Left renal cortex interstitium (tissue), 4 donors: ENCODE measurements at places on chromosomes 5 and 9. TPM values are rescaled to one million over a fixed set of nuclear protein-coding genes. Genes with fewer than 3 reads are reported as not detected.

DNA sequence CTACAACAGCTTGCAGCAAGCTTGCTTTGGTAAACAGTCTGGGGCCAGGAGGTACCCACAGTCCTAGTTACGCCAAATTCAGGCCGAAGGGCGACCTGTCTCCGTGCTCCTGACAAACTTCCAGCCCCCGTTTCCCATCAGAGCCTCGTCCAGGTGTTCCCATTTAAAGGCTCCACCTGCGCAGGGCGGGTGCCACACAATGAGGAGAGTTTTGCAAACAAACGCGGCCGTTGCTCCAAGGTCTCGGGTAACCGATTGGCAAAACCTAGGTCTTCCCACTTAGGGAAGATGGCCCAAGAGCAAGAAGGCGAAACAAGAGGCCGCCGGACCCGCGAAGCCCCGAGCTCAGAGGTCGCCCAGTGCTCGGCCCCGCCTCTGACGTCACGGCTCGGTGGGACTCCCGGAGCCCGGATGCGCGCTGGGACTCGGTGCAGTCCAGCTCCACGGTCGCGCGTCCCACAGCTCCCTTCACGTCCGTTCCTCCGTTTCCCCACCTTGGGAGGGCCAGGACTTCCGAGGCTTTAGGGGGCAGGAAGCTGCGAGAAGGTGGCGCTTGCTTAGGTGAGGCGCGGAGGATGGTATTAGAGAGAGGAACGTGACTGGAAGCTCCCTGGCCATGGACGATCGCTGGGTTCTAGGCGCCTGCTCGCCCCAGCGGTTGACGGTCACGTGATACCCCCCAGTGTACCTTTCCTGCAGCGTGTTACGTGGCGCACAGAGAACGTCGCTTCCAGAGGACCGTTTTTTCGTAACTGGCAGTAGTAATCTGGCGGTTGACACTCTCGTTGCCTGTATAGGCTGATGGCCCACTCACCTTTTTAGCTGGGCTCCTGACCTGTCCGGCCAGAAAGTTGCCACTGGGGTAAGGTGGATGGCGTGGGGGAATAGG is 41.8 kb upstream of the KDM4C start:
- no peak for DNase-seq

DNA sequence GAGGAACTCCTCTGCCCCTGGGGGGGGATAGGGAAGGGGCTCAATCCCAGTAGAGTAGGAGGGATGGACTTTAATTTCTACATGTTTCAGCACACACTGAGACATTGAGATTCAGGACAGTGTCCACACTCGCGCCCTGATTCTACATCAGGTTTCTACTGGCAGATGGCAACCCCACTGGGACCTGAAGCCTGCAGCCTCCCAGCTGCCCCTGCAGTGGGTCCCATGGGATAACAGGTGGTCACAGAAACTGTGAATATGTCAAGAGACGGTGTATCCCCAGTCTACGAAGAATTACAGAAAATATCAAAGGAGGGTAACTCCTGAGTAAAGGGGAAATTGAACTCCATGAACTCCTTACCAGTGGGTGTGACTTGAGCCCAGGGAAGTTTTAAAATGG is 2.4 kb upstream of the TERT start:
- no peak for DNase-seq

SPINK6 gene
- not detected for polyA plus RNA-seq

DNA sequence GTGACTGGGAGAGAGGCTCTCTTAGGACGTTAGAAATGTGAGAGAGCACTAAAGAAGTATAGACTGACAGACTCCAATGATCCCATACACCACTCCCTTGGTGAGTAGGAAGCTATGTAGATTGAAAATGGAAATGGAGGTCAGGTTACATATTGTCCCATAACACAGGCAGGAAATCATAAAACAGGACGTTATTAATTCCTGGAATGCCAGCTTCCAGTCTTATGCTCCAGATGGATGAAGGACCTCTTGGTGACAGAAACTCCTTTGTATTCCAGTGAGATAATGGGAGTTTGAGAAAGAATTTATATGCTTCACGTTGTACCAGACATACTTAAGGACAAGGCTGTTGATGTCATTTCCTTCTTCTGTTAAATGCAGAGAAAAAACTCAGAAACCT is 338.2 kb upstream of the ITGA1 start:
- no peak for DNase-seq

- DNase-seq: no peak
Measured at GRCh38 chr5:148816357-148816756, 10.1 kb upstream of the ADRB2 start.

DNA sequence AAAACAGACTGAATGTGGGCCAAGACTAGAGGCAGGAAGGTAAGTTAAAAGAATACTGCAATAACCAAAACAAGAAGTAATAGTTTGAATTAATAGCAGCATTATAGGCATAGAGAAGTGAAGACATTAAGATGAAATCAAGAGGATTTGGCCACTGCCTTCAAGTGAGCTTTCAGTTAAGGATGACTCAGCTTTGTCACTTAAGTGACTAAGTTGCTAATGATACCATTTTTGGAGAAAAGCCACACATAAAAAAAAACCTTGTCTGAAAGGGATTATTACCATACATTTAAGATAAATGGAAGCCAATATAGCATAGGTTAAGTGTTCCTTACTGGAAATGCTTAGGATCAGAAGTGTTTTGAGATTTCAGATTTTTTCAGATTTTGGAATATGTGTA is 57.0 kb downstream of the ECPAS start:
- no peak for DNase-seq

- DNase-seq: no peak
Measured at GRCh38 chr5:61332851-61333320, 828 bp downstream of the ZSWIM6 start.

GRCh38 chr9:34576597-34577399 is 12.7 kb downstream of the CNTFR start:
- DNase-seq: no peak

GRCh38 chr5:52892242-52892878 is 96.8 kb upstream of the ITGA2 start:
- DNase-seq: no peak

DNA sequence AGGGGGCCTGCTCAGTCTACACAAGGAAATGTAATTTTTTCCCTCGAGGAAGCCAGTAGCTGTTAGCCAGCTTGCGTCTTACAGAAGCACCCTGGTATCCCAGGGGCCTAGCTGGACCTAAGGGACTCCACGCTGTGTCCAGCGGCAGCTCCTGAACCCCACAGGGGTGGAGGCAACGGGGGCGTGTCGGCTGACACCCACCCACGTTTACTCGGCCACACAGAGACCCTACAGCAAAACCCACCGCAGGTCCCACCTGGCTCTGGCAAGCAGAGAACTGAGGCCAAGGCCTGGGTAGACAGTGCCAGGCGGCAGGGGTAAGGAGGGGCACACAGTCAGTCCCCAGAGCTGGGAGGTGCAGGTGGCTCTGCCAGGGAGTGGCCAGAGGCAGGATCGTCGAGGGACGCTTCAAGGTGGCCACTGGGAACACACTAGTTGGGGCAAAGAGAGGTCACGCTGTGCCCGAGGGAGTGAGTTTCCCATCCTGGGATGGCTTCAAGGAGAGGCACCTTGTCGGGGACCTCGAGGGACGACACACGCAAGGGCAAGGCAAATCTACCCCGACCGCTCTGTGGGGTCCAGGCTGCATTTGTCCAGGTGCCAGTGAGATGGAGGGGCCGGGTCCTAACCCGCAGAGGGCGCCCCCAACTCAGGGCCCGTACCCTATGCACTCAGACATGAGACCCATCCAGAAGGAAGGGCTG is 20.7 kb downstream of the BRD3OS start:
- no peak for DNase-seq

BTNL3 gene
- polyA plus RNA-seq: not detected

DNA sequence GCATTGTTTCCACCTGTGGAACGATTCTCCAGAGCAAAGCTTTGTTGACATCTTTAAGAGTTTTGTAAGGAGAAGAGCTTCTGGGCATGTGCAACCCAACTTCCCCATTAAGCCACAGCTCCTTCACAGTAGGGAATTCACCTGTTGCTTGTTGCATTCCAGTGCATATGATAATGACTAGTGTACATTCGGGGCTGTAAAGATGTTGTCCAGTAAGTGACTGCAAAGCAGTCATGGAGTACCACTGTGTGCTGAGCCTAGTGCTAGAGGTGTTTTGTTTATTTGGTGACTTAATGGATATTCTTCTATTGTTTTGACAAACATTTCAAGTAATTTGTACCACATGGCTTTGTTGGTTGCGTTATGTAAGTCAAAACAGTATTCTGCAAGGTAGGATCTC is 12.8 kb downstream of the UGCG start:
- DNase-seq: no peak

CDX1 gene
- polyA plus RNA-seq: 0.47 TPM
